GM23248 (cell line): ENCODE measurements at places on chromosomes 2 and 18. TPM values are rescaled to one million over a fixed set of nuclear protein-coding genes. Genes with fewer than 3 reads are reported as not detected.

DNA sequence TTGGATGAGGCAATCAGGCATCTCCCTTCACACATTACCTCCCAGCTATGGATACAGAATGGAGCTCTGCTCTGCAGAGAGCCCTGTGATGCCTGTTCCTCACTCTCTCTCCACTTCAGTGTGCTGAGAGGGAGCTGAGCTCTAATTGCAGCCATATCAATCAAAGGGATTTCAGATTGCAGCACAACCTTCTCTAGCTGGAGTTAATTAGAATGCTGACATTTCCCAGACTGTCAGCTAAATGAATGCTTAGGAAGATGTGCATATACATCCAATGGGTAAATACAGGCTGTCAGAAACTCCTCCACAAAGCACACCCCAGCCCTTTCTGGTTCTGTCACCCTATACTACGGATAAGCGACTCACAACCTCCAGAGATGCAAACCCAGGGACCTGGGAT is 402.6 kb downstream of the EIPR1 start:
- DNase-seq = no peak

GRCh38 chr2:217279556-217279955 is 419.7 kb upstream of the TNP1 start:
- DNase-seq = peak; percentile 97

DNA sequence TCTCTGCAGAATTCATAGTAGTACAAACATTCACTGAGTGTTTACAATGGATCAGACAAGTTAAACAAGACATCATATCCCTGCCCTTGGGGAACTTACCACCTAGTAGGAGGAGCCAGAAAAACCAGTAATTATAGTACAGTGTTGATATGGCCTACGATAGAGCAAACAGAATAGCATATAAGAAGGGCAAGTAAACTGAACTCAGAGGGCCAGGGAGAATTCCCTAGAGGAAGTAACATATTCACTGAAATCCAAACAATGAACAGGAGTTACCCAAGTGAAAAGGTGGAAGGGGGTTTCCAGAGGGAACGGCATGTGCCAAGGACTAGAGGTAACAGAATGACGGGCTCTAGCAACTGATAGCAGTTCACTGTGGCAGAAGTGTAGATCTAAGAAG is 34.1 kb downstream of the NHEJ1 start:
- no peak for DNase-seq

Gene SALL3
- polyA plus RNA-seq = not detected in 2 replicates

DNA sequence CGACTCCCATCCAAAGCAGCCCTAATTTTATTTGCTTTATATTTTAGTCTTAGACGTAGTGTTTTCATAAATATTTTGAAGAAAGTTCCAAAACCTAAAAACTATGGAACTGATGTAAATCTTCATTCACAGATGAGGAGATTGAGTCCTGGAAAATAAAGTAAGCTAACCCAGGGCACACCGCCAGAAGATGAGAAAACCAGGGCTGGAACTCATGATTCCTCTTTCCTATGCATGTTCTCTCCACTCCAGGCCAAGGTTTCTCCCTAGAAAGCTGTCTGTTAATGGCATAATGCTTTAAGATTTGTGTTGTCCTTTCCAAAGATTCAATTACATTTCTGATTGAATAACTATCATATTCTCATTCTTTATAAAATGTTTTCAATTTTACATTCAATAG is 78.4 kb upstream of the ZC3H15 start:
- DNase-seq = no peak
